ENCODE measurements at places on chromosomes 11 and 22. TPM values are rescaled to one million over a fixed set of nuclear protein-coding genes. Genes with fewer than 3 reads are reported as not detected.

BTG4 gene
- 0.09 TPM for total RNA-seq

SGSM1 gene
- total RNA-seq = 0.23 TPM

OLFML1 gene
- total RNA-seq = not detected

POTEH gene
- total RNA-seq = not detected

CCDC116 gene
- total RNA-seq = not detected

DMC1 gene
- 3.5 TPM for total RNA-seq

GLYAT gene
- not detected for total RNA-seq

Data from A549 treated with DMSO at 1 μM for 4 hours (cell line).